ENCODE measurements at places on chromosomes 12 and 14.

DNA sequence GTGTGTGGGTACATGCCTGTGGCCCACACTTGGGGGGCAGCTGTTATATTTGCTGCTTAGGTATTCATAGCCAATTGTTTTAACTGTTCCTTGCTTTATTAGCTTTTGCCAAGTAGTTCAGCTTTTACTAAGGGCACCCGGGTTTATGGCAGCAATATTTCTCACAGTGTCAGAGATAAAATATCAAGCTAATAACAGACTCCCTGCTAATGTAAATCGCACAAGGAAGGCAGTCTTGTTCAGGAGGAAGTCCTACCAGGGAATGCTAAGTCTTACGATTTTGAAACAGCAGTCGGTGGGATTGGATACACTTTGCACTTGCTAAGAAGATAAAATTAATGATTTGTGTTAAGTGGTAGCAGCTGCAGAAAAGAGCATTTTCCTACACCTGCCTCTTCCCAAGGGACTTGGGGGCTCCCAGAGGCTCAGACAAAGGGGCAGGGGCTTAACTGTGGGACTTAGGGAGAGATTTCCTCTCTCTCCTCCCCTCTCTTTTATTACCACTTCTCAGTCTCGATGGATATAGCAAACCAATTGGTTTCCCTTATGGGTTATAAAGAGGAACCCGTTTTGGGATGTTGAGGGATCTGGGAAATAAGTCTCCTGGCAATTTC lies 175.1 kb downstream of the NRXN3 start:
- DNase-seq, result no peak

- DNase-seq, result no peak
Measured at GRCh38 chr14:43031598-43031997, 1424.9 kb downstream of the LRFN5 start.

DNA sequence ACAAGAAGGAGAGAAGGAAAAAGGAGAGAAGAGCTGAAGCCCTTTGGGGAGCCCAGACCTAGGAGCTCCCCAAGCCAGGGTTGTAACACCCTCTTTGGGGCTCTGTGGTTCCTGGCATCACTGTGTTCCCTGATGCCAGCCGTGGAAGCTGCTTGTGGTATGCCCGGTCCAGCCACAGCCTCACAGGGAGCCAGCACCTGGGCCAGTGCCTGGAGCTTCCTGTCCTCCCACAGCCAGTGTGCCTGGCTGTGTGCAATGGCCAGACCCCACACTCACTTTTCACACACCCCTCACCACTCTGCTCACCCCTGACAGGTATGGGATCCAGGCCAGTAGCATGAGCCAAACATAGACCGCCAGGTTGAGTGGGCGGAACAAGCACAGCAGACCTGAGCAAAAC lies 834.7 kb downstream of the FLRT2 start:
- DNase-seq, result no peak

DNA sequence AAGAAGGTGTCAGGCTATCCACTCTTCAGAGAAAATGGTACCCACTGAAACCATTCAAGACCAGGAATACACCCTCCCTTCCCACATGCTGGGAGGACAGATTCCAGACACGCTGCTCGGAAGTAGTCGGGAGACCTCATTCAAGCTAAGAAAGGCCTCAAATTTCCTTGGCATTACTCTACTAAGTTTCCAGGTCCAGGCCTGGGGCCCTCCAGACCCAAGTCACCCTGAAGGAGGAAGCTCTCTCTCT lies 27.1 kb upstream of the RPLP0 start:
- DNase-seq, result no peak

DNA sequence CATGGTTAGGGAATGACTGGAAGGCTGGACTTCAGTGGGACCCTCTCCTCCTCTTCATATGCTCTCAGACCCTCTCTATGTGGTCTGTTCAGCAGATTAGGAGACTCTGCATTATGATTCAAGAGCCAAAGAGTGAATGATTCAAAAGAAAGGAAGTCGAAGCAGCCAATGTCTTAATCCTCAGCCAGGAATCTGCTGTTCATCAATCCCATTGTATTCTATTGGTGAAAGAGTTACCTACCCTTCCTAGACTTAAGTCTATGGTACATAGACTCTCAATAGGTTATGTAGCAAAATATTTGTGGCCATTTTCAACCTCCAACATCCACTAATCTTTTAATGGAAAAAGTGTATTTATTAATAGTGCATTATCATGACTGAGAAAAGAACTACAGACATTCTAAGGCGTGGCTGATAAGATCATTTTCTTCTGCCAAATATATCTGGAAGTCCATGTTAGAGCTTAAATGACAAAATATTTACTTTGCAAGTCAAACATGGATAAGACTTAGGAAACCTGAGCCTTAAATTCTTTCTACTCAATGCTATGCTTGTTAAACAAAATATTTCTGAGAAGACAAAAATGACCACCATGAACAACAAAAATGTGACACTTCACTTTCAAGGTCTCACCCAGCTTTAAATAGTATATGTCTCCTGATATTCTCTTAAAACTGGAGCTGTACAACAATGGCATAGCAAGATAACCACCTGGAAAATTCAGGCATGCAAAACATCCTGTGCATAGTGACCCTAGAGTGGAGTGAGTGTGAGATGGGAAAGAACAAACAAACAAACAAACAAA lies 1100.6 kb downstream of the GALC start:
- no peak for DNase-seq

DNA sequence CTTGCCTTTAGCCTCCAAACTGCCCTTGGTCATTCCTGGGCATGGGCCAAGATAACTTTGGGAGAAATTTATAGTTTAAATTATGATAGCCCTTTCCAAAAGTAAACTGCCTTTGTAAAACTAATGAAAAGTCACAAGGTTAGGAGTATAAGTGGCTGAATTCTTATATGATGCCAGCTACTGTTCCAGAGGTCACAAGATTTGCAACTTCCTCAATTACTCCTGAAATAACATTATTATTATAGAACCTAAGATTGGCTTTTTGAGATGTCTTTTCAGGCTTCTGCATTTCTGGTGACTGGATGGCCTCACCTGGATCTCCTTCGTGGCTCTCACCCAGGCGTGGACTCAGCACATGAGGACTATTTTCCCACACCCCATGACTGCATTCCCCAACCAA lies 55.0 kb downstream of the OSBPL8 start:
- no peak for DNase-seq

- DNase-seq, result no peak
Measured at GRCh38 chr12:89695100-89695499, 13.5 kb downstream of the ATP2B1 start.

DNA sequence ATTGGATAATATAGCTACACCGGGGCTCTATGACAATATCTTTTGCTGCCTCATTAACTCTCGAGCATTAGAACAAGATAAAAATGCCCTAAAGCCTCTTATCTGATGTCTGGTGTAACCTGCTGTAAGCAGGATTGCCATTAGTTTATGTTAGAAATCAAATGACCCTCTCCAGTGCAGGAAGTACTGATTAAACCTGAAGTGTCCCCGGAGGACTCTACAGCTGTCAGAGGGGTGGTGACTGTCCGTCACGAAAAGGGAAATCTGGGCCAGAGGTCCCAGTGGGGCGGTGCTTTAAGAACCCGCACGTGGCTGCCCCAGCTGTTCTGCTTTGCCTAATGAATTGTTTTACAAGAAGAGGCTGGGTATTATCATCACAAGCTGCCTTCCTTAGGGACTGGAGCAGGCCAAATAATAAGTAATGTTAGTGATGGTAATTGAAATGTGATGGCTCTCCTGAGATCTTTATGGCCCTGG lies 55.7 kb downstream of the LIN52 start:
- DNase-seq, result no peak

- no peak for DNase-seq
Measured at GRCh38 chr12:128711486-128711885, 112.3 kb downstream of the SLC15A4 start.

DNA sequence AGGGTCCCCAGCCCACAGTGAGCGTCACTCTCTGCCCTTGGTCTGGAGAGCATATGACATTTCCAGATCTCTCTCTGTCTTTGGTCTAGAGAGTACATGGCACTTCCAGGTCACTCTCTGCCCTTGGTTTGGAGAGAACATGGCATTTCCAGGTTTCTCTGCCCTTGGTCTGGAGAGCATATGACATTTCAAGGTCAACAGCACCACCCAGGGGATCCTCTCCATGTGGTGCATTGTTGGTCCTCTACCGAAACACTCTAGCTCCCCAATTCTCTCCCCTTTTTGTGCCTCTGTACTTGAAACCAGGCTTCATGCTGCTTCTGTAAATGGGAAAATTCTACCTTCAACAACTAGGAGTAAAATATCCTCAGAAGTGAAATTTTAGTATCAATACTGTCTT lies 399.4 kb downstream of the NELL2 start:
- DNase-seq, result no peak

DNA sequence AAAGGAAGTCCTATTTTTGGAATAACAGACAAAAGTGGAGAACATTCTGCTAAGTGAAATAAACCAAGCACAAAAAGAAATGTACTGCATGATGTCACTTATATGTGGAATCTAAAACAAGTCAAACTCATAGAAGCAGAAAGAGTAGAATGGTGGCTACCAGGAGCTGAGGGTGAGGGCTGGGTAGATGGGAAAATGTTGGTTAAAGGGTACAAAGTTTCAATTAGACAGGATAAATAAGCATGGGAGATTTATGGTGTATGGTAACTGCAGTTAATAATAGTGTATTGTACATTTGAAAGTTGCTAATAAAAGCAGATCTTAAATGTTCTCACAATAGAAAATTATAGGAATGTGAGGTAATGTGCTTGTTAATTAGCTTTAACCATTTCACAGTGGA lies 12.8 kb downstream of the LUM start:
- no peak for DNase-seq

DNA sequence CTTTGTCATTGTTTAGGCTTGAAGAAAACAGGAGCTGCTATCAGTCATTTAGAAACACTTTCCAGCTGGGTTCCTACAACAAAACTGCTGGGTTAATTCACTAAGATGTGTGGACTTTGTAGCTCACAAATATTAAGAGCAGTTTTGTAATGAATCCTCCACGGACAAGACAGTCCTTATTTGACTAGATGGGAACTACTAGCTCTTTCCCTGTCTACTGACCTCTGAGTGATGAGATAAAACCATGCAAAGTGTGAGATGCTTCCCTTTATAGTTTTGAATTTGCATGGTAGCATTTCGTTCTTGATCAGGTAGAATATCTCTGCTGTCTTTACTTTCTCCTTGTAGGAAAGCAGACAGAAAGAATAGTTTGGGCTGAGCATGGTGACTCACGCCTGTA lies 72.9 kb upstream of the STXBP6 start:
- DNase-seq, result no peak

DNA sequence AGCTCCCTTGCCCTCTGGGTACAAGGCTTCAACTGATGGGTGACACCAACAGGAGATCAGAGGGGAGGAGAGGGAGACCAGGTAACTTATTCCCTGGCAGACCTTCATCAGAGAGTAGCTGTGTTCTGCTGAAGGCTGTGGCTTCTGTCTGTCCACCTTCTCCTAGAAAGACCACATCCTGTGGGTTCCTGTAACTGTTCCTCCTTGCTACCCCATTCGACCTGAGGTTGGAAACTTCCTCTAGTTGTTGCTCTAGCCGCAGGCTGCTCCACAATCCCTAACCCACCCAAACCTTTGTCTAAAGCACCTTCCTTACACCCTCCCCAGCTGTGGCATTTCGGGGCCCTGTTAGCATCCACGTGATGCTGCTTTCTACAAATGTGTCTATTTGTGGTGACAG lies 454.2 kb downstream of the DPF3 start:
- no peak for DNase-seq

- no peak for DNase-seq
Measured at GRCh38 chr12:70543444-70543843, 93.8 kb downstream of the PTPRB start.

DNA sequence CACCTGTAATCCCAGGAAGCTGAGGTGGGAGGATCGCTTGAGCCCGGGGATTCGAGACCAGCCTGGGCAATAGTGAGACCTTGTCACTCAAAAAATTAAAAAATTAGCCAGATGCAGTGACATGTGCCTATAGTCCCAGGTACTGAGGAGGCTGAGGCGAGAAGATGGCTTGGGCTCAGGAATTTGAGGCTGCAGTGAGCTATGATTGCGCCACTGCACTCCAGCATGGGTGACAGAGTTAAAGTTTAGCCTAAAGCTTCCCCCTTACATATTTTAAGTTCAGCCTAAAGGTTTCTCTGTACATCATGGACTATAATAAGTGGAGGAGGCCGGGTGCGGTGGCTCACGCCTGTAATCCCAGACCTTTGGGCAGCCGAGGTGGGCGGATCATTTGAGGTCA lies 70.1 kb downstream of the SPRING1 start:
- DNase-seq, result no peak

GRCh38 chr14:61444215-61444768 lies 122.9 kb downstream of the PRKCH start:
- peak; percentile 61 for DNase-seq

- peak; percentile 42 for DNase-seq
Measured at GRCh38 chr12:6647083-6647604, at the start of gene ACRBP. Gene ACRBP (minus strand): TSS chr12:6647432. CDS start chr12:6647366, 66 bp downstream.

- DNase-seq, result no peak
Measured at GRCh38 chr12:120962532-120963020, 15.8 kb upstream of the HNF1A start.

DNA sequence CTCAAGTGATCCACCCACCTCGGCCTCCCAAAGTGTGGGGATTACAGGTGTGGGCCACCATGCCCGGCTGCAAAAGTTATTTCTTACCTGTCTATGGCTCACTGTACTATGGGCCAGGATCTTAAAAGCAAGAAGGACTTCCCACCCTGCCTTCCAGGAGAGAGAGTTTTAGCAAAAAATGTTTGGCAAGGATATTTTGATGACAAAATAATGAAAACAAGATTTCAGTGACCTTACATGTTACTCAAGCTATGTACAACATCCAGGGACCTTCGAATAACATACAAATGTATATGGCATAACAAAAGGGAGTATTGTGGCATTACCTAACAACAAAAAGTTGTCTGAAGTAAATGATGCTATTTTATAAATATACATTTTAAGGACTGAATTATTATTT lies 55.1 kb downstream of the ANO6 start:
- DNase-seq, result no peak

DNA sequence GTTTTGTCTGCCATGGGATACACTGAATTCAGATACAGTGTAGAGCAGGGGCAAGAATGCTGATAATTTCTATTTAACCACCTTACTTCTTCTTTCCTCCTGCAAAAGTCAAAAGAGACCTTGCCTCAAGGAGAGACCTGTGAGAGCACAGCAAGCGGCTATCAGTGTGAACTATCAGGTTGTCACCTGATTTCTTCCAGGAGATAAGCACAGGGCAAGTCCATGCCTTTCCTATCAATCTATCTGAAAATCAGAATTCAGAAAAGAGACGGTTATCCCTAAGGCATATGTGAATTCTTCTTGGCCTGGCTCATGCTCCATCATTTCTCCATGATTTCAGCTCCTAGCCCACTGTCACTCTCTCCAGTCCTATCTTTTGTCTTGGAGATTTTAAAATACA lies 128.9 kb upstream of the CCND2 start:
- DNase-seq, result no peak

DNA sequence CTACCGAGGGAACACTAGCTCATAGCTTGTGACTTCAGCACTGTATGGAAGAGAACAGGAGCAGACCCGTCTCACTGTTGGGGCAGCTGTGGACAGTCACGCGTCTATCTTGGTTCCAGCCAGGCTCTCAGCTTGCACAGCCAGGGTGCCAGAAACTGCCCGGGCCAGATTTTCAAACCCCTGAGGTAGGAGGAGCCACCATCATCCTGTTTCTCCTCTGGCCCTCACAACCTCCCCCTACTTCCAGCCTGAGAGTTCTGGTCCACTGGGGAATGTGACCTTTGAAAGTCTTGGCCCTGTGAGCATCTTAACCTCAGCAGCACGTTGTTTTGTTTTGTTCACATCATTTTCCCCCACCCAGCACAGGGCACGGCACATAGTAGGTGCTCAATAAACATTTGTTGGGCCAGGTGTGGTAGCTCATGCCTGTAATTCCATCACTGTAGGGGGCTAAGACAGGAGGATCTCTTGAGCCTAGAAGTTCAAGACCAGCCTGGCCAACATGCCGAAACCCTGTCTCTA lies 50.4 kb downstream of the PSMA6 start:
- no peak for DNase-seq
